ENCODE measurements at places on chromosomes 6 and 20. TPM values are rescaled to one million over a fixed set of nuclear protein-coding genes. Genes with fewer than 3 reads are reported as not detected.

- peaks cover 8% of the 10 kb centered on the region for H3K4me1 ChIP-seq
- H3K27ac ChIP-seq: no peak overlapping the region
- no peak overlapping the region for H3K4me3 ChIP-seq
- no peaks in the 10 kb centered on the region for H3K36me3 ChIP-seq
Observed at GRCh38 chr20:4305091-4305490, 289.7 kb upstream of the RNF24 start.

GRCh38 chr6:6728169-6728941 is 139.8 kb downstream of the LY86 start:
- H3K36me3 ChIP-seq: no peaks in the 10 kb centered on the region
- no peaks in the 10 kb centered on the region for H3K27me3 ChIP-seq
- DNase-seq: no peak
- H3K27ac ChIP-seq: no peak overlapping the region

GRCh38 chr20:37968841-37969401 is 64.3 kb downstream of the TTI1 start:
- no peaks in the 10 kb centered on the region for H3K36me3 ChIP-seq
- H3K4me1 ChIP-seq: peaks cover 18% of the 10 kb centered on the region
- no peak overlapping the region for H3K27ac ChIP-seq
- DNase-seq: no peak
- H3K4me3 ChIP-seq: no peak overlapping the region
- peaks cover under 1% of the 10 kb centered on the region for H3K27me3 ChIP-seq

DNA sequence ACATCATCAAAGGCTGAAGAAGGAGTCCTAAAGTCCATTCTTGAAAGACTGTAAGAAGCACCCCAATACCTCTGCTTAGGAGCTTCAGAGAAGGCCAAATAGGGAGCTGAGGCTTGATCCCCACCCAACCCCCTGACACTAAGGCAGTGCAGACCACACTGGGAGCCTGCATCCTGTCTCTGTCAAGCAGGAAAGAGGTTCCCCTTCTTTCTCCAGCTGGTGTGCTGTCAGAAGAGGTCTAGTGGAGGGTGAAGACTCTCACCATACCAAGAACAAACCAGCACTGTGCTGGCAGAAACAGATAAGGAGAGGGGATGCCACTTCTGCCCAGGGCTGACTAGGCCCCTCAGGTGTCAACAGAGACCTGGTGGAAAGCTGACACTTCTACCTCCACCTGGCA is 19.9 kb downstream of the GZF1 start:
- H3K27me3 ChIP-seq: no peaks in the 10 kb centered on the region
- H3K4me1 ChIP-seq: no peaks in the 10 kb centered on the region
- no peak overlapping the region for H3K27ac ChIP-seq
- DNase-seq: no peak

DNA sequence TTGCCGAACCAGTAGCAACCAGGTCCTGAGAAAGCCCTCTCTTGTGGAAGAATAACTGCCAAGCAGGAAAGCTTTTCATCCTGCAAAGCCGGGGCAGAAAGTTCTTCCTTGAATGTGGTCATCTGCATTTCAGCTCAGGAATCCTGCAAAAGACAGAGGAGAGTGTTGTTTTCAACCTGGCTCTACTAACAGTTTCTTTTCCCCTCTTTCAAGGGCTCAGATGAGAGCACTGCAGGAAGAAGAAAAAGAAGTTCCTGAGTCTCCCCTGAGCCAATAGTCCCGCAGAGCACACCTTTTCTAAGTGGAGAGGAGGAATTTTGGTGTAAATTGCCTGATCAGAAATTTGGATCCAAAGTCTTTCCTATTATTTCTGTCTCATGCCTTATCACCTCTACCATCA is 10.7 kb downstream of the HLA-DRB1 start:
- no peak for DNase-seq
- H3K4me3 ChIP-seq: no peak overlapping the region
- no peaks in the 10 kb centered on the region for H3K4me1 ChIP-seq
- H3K36me3 ChIP-seq: no peaks in the 10 kb centered on the region
- no peak overlapping the region for H3K27ac ChIP-seq
- no peaks in the 10 kb centered on the region for H3K27me3 ChIP-seq

GRCh38 chr6:22401932-22402331 is 105.1 kb upstream of the PRL start:
- no peaks in the 10 kb centered on the region for H3K36me3 ChIP-seq
- no peaks in the 10 kb centered on the region for H3K27me3 ChIP-seq
- no peak for DNase-seq
- no peaks in the 10 kb centered on the region for H3K4me1 ChIP-seq
- H3K4me3 ChIP-seq: no peak overlapping the region
- H3K27ac ChIP-seq: no peak overlapping the region

DNA sequence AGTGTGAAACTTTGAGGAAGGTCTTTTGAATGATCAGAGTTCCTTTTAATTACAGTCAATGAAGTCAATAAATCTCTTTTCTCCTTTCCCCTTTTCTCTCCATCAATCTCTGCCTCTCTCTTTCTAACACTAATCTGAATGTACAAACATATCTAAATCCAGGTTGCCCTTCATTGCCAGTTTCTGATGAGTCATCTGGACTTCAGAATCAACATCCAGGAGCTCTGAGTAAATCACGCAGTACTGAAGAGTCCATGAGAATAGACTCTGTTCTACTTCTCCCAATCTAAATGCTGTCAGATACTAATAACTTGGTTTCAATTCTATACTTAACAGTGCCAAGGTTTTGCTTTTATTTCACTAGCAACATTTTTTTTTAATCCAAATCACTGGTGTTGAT is 238.7 kb upstream of the THEMIS start:
- DNase-seq: no peak
- H3K36me3 ChIP-seq: no peaks in the 10 kb centered on the region
- no peaks in the 10 kb centered on the region for H3K27me3 ChIP-seq
- no peak overlapping the region for H3K27ac ChIP-seq
- no peaks in the 10 kb centered on the region for H3K4me1 ChIP-seq

DNA sequence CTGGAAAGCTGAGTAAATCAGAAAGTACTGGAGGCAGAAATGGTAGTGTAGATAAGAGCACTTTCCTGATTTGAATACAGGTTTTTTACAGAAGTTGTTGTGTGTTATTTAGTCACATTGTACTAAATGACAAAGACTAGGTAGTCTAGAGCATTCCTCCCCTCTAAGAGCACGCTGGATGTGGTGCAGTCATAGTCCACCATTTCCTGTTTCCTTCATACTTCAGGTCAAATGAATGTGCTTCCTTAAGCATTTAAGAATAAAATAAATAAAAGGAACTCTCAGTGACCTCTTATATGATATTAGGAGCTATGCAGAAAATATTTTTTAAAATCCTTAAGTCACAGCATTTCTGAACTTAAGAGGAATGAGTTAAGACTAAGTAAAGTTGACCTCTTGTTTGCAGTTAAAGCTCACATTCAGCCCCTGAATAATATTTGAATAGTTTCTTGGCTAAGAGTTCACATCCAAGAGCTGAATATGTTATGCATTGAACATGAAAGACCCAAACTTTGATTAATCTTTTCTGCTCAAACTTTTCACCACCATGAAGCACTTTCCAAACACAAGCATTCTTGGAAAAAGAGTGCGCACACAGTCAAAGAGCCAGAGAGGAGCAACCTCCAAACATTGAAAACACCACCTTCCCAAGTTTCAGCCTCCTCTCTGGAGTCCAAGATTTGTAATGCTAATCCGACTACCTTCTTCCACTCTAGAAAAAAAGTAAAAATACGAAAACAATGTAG is 53.4 kb upstream of the TMEM30A start:
- no peak overlapping the region for H3K27ac ChIP-seq
- H3K4me1 ChIP-seq: peaks cover 4% of the 10 kb centered on the region
- no peaks in the 10 kb centered on the region for H3K27me3 ChIP-seq
- no peak for DNase-seq

DNA sequence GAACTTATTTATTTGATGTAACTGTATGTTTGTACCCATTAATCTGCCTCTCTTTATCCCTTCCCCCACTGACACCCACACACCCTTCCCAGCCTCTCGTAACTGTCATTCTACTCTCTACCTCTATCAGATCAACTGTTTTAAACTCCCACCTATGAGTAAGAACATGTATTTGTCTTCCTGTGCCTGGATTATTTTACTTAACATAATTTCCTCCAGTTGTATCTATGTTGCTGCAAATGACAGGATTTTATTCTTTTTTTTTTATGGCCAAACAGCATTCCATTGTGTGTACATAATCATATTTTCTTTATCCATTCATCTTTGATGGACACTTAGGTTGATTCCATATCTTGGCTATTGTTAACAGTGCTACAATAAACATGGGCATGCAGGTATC is 49.3 kb downstream of the PHACTR2 start:
- DNase-seq: no peak
- no peaks in the 10 kb centered on the region for H3K27me3 ChIP-seq
- H3K27ac ChIP-seq: no peak overlapping the region
- no peaks in the 10 kb centered on the region for H3K36me3 ChIP-seq

The RAB32 gene
- total RNA-seq: 115 TPM

Measured in osteoblast (primary cell).